ENCODE measurements at places on chromosomes 1 and 21. TPM values are rescaled to one million over a fixed set of nuclear protein-coding genes. Genes with fewer than 3 reads are reported as not detected.

Gene CD53
- total RNA-seq, result not detected

Gene SELP
- total RNA-seq, result not detected

Gene B3GALT5
- total RNA-seq, result 1.1 TPM

Gene KRTAP12-2
- not detected for total RNA-seq

Gene CD2
- not detected for total RNA-seq

Gene OR2L8
- 0.25 TPM for total RNA-seq

Gene FAM72C
- total RNA-seq, result 0.25 TPM

Gene WDTC1
- total RNA-seq, result 29.0 TPM

Gene AMY1B
- not detected for total RNA-seq

Gene ERG
- 0.11 TPM for total RNA-seq

Gene RGS7
- 0.62 TPM for total RNA-seq

Gene FAM163A
- total RNA-seq, result not detected

Gene C8B
- total RNA-seq, result not detected

Gene MATN1
- total RNA-seq, result not detected
